ENCODE measurements at places on chromosomes 3 and 15.

- H3K27ac ChIP-seq = no peak overlapping the region
- no peak for DNase-seq
- no peaks in the 10 kb centered on the region for H3K27me3 ChIP-seq
- H3K4me1 ChIP-seq = no peaks in the 10 kb centered on the region
Observed at GRCh38 chr3:107810171-107811071, 280.4 kb downstream of the CD47 start.

GRCh38 chr3:37375184-37376127 is 201.1 kb upstream of the LRRFIP2 start:
- DNase-seq = no peak
- H3K27me3 ChIP-seq = no peaks in the 10 kb centered on the region
- no peaks in the 10 kb centered on the region for H3K4me1 ChIP-seq
- H3K36me3 ChIP-seq = peaks cover 3% of the 10 kb centered on the region
- H3K4me3 ChIP-seq = no peak overlapping the region
- H3K27ac ChIP-seq = no peak overlapping the region

- no peaks in the 10 kb centered on the region for H3K27me3 ChIP-seq
- H3K4me1 ChIP-seq = no peaks in the 10 kb centered on the region
- no peaks in the 10 kb centered on the region for H3K36me3 ChIP-seq
- no peak overlapping the region for H3K4me3 ChIP-seq
- DNase-seq = no peak
Observed at GRCh38 chr15:39270221-39270855, 310.5 kb upstream of the THBS1 start.

- no peak for DNase-seq
- no peaks in the 10 kb centered on the region for H3K27me3 ChIP-seq
- no peaks in the 10 kb centered on the region for H3K36me3 ChIP-seq
- H3K4me1 ChIP-seq = no peaks in the 10 kb centered on the region
Observed at GRCh38 chr3:89787979-89788378, 680.6 kb downstream of the EPHA3 start.

DNA sequence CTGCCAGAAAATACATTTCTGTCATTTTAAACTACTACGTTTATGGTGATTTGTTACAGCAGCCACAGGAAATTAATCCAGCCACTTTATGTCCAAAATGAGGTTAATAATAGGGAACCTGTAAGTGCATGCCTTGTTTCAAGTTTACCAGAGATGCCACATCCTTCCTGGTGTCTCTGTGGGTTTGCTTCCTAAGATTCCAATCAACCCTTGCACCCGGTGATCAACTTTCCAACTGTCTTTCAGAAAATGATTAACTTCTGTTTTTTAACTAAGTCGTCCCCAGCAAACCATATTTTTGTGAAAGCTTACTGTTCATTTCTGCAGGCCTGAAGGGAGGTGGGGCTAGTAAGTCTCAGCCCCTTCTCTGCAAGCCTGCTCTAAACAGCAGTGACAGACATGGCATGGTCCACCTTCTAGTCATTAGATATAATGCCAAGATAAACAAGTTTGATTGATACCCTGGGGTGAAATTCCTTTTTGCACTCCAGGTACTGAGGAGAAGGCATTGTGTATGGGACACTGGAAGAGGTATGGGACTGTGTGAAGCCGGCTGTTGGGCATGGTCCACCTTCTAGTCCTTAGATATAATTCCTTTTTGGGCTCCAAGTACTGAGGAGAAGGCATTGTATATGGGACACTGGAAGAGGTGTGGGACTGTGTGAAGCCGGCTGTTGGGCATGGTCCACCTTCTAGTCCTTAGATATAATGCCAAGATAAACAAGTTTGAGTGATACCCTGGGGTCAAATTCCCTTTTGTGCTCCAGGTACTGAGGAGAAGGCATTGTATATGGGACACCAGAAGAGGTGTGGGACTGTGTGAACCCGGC is 11.1 kb upstream of the TMC3 start:
- H3K4me1 ChIP-seq = no peaks in the 10 kb centered on the region
- no peak overlapping the region for H3K27ac ChIP-seq
- no peak for DNase-seq
- H3K4me3 ChIP-seq = no peak overlapping the region

- H3K36me3 ChIP-seq = no peaks in the 10 kb centered on the region
- no peaks in the 10 kb centered on the region for H3K27me3 ChIP-seq
- no peaks in the 10 kb centered on the region for H3K4me1 ChIP-seq
- no peak for DNase-seq
Observed at GRCh38 chr3:162022911-162023310, 526.3 kb downstream of the OTOL1 start.

GRCh38 chr3:10459954-10460754 is 45.2 kb downstream of the ATP2B2 start:
- H3K27ac ChIP-seq = no peak overlapping the region
- H3K27me3 ChIP-seq = no peaks in the 10 kb centered on the region
- DNase-seq = no peak
- no peak overlapping the region for H3K4me3 ChIP-seq

DNA sequence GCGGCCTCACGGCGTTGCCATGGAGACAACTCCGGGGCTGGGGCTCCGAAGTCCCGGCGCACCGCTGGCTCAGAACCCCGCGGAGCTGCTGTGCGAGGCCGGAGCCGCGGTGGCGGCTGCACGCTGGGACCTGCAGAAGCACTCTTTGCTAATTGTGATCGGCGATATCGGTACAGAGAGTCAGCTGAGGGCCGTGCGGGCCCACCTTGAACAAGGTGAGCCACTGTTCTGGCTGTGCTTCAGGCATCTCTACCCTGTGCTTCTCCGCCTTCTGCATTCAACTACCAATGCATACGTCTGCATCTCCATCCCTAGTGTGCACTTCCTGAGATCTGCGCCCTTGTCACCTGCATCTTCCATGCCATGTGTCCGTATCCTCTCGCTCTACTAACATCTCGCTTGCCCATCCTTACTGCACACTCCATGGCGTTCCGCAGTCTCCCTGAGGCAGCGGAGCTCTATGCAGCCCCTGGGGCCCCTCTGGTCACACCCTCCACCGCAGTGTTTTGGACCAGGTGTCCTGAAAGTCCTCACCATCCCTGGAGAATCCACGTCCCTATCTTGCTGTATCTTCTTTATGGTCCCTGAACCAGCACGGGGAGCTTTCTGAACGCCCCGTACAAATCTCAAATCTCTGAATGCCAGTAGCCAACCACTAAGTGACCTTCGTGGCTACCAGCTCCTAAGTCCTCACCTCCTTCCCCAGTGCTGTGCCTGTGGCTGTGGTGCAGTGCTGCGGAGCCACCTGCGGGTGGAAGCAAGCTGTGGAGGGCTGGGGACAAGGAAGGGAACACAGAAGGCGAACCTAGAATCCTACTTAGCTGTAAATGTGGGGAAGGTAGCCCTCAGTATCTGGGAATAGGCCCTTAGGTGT is 6.2 kb upstream of the MAP1A start:
- no peaks in the 10 kb centered on the region for H3K27me3 ChIP-seq
- H3K4me1 ChIP-seq = peaks cover 26% of the 10 kb centered on the region
- H3K27ac ChIP-seq = no peak overlapping the region
- no peaks in the 10 kb centered on the region for H3K36me3 ChIP-seq
- DNase-seq = no peak

DNA sequence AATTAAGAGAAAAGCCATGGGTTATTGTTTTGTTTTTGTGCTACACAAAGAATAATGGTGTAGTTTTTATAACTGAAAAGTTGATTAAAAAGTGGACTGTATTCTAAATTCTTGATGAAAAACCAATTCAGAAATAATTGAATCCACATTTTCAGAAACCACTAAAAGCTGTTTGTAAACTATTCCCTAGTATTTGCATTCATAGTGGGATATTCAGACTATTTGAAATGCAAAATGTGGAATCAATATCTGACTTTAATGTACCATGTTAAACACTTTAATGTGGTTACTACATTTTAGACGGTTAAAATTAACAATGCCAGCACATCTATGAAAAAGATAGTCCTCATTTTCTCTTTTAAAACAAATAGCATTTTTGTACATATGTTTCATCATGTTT is 104.6 kb downstream of the ZIC4 start:
- no peak overlapping the region for H3K27ac ChIP-seq
- no peaks in the 10 kb centered on the region for H3K4me1 ChIP-seq
- H3K4me3 ChIP-seq = no peak overlapping the region
- H3K27me3 ChIP-seq = no peaks in the 10 kb centered on the region
- DNase-seq = no peak

- no peak overlapping the region for H3K27ac ChIP-seq
- no peak overlapping the region for H3K4me3 ChIP-seq
- no peaks in the 10 kb centered on the region for H3K27me3 ChIP-seq
- H3K4me1 ChIP-seq = no peaks in the 10 kb centered on the region
- H3K36me3 ChIP-seq = peaks cover 19% of the 10 kb centered on the region
Observed at GRCh38 chr3:56611364-56611763, 54.4 kb downstream of the CCDC66 start.

GRCh38 chr3:183226333-183226890 is 26.6 kb upstream of the B3GNT5 start:
- DNase-seq = no peak
- no peaks in the 10 kb centered on the region for H3K27me3 ChIP-seq
- no peaks in the 10 kb centered on the region for H3K4me1 ChIP-seq

DNA sequence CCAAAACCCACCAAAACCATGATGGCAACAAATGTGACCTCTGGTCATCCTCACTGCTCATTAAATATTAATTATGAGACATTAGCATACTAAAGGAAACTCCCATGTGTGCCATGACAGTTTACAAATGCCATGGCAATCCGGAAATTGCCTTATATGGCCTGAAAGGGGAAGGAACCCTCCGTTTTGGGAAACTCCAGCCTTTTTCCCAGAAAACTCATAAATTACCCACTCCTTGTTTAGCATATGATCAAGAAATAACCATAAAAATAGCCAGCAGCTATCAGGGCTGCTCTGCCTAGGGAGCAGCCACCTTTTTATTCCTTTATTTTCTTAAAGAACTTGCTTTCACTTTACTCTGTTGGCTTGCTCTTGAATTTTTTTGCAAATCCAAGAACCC is 992.7 kb downstream of the NTRK3 start:
- no peaks in the 10 kb centered on the region for H3K36me3 ChIP-seq
- H3K4me3 ChIP-seq = no peak overlapping the region
- DNase-seq = no peak
- no peaks in the 10 kb centered on the region for H3K27me3 ChIP-seq
- H3K27ac ChIP-seq = no peak overlapping the region

DNA sequence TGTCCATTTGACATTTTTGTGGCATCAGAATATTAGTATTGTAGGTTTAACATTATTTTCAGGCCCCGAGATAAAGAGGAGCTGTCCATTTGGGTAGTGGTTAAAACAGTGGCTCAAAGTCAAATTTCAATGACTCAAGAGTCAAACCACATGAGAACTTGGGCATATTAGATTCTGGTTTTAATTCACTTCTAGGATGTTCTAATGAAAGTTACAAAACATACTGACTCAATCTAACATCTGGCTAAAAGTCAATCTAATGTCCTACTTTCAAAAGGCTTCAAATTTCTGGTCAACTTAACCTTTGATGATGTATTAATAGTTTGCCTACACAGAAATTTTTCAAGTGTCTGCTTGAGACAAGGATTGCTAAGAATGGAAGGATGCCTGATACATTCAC is 112.4 kb downstream of the ABI3BP start:
- H3K4me3 ChIP-seq = no peak overlapping the region
- H3K27me3 ChIP-seq = no peaks in the 10 kb centered on the region
- H3K27ac ChIP-seq = no peak overlapping the region
- H3K36me3 ChIP-seq = no peaks in the 10 kb centered on the region
- no peak for DNase-seq

DNA sequence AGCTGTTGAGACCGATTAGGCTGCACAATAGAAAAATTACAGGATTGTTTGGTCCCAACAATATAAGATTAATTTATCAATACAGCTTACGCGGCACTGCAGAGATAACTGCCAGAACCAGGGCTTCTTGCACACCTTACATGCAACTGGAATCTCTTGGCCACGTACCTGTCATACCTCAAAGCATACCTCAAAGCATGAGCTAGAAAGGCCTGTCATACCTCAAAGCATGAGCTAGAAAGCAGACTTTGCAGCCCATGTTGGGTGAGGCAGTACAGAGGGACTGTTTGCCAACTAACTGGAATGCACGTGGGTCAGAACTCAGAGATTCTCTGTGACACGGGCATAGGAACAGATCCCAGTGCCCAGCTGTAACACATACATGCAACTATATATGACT is 34.7 kb downstream of the NTRK3 start:
- H3K36me3 ChIP-seq = no peaks in the 10 kb centered on the region
- no peak overlapping the region for H3K4me3 ChIP-seq
- H3K27ac ChIP-seq = no peak overlapping the region
- peaks cover 47% of the 10 kb centered on the region for H3K4me1 ChIP-seq
- DNase-seq = no peak
- no peaks in the 10 kb centered on the region for H3K27me3 ChIP-seq

DNA sequence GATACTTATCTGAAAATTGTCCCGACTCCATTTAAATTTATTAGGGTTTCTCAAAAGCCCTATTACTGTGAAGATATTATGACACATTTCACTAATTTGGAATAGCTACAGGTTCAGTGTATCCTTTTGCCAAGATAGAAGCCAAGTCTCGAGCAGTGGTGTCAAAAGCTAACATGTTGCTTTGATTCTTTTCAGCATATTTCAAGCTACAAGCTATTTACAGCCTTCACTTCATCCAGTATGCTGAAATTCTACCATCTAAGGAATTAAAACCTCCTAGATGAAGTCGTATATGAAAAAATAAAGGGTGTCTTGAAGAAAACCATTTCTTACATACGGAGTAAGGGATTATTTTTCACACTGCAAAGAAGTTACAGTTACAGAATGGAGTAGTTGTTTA is 31.2 kb upstream of the ADAMTS9 start:
- peak overlapping the region; percentile 81 for H3K27ac ChIP-seq
- H3K27me3 ChIP-seq = no peaks in the 10 kb centered on the region
- no peak for DNase-seq
- no peaks in the 10 kb centered on the region for H3K36me3 ChIP-seq

- no peaks in the 10 kb centered on the region for H3K36me3 ChIP-seq
- H3K27me3 ChIP-seq = no peaks in the 10 kb centered on the region
Observed at GRCh38 chr3:4595710-4596113, 102.6 kb downstream of the ITPR1 start.

DNA sequence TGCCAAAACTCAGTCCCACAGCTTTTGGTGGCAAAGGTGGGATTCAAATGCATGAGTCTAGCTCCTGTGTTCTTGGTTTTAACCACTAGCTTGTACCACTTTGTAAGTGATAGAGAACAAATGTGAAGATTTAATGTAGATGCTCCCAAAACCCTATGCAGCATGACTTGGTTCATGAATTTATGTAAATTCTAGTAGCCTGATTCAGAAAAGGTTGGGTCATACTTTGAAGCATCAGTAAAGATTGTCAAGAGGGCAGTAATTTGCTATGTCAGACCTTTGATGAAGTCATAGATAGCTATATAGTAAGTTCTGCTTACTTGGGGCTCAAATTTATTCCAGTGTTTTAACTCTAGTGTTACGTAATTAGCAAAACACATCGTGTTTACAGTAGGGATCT is 75.6 kb downstream of the VPS8 start:
- no peaks in the 10 kb centered on the region for H3K4me1 ChIP-seq
- H3K4me3 ChIP-seq = no peak overlapping the region
- H3K27me3 ChIP-seq = no peaks in the 10 kb centered on the region
- no peak for DNase-seq
- H3K27ac ChIP-seq = no peak overlapping the region

GRCh38 chr3:54349691-54350090 is 227.3 kb downstream of the CACNA2D3 start:
- no peak for DNase-seq
- peaks cover 18% of the 10 kb centered on the region for H3K4me1 ChIP-seq
- H3K36me3 ChIP-seq = no peaks in the 10 kb centered on the region

Data from thoracic aorta (tissue), 2 donors.